ENCODE measurements at places on chromosomes 2 and 18. TPM values are rescaled to one million over a fixed set of nuclear protein-coding genes. Genes with fewer than 3 reads are reported as not detected.
A peak's percentile ranks its signal among the peaks of the same experiment; 100 is the strongest.

The PFN4 gene
- polyA plus RNA-seq, result 3.5 TPM

GRCh38 chr2:186879312-186879711, 30.3 kb upstream of the ZSWIM2 start:
- no peak for DNase-seq

DNA sequence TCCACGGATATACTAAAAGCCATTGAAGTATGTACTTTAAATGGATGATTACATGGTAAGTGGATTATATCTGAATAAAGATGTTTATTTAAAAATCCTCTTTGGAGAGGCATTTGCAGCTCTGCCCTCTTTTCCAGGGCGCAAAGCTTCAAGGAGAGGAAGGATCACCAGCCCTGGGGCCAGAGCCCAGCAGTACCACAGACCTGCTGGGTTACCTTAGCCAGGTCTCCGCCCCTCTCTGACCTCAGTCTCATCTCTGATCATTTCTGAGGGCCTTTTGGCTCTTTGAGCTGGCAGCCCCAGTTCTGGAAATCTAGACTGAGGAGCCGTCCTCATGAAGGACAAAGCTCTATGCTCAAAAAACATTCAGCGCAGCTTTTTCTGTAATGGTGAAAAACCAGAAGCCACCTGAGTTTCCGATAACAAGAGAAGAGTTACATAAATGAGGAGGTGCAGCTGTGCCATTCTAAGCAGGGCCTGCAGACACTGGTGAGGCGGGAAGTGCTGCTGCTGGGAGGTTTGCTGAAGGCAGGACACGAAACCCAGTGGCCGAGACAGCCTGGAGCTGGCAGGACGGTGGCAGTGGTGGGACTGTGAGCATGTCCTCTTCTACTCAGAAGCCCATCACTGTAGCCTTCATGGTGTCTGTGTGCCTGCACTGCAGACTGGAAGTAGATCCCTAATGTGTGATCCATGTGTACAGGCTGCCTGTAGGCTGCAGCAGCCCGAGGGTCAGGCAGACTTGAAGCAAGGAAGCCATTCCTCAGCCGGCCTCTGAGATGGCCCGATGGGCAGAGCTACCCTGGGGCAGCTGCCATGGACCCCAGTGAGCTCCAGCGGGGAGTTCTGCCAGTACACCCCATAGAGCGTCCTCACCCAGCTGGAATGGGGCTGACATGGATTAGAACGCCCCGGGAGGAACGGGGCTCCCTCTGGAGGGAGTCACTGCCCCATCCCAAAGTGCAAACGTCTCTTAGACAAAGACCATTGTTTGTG, 27.7 kb downstream of the ADRA2B start:
- DNase-seq, result no peak

DNA sequence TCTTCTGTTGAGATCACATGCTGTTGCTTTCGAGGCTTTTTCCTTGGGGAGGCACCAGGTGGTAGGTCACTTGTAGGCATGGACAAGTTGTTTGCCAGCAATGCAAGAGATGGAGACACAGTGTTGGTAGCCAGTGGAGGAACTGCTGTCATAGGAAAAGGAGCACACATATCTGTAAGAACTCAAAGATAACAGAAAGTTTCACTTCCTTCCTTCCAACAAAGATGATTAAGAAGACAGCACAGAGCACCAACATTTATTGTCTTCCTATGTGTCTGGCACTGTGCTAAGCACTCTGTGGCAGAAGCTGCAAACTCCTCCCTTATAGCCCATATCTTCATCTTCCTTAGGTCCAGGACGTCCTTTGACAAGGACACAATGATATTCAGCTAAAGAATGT, 64.5 kb upstream of the AMMECR1L start:
- DNase-seq, result no peak

- no peak for DNase-seq
Observed at GRCh38 chr2:217932803-217933616, 69.8 kb downstream of the TNS1 start.

DNA sequence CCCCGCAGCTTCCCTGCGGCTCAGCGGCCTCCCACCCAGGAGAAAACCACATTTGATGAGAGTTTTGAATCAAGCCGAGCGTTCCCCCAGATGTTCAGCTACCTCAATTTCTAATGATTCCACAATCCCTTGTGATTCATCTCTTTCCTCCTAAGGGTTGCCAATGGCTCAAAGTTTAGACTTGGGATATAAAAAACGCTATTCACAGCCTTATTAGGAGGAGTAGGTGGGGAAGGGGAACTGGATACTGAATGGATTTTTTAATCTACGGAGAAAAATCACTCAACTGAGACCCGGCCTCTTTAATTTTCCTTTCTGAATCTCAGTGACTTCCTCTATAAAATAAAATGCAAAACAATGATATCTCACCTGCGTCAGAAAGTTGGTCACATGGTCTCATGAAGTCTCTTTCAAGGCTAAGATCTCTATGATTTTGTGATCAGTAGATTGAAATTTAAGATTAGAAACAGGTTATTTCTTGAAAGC, 192.6 kb upstream of the TCF4 start:
- no peak for DNase-seq

DNA sequence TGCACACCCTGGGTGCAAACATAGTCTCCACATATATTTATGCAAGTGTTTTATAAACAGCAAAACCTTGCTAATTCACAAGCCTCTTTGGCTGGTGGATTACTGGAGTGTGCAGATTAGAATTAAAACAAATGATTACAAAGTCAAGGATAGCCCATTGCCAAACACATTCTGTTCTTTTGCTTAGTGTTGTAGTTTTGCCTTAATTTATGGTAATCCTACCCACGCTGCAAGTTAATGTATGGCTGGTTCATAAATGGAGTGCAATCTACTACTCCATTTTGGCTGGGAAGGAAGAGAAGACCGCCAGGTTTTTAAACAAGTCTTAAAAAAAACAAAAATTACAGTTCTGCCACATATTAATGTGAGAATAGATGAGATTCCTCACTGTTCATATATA, 883.1 kb upstream of the KLHL29 start:
- DNase-seq, result no peak

The IL1RN gene
- 2.7 TPM for polyA plus RNA-seq

The GALM gene
- 51.3 TPM for polyA plus RNA-seq

DNA sequence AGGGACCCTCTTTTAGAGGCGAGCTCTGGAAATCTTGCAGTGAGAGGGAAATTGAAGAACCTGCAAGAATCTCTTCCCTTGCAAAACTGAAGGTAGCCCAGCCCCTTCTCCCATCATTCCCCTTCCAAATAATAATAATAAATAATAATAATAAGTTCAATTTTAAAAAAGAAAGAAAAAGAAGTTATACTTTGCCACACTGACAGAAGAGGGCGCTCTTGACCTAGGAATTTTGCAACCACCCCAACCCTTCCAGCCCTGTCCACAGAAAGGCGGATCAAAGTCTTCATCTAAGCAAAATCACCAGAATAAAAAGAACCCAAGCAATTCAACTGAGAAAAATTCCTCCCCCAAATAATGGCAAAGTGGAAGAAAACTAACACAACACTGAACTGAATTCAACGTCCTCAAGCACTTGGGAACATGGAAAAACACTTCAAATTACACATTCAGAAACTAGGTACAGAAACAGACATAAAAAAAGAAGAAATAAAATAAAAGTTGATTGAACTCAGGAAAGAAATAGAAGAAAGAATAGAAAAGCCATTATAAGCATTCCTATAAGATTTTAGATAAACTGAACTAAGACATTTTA, 98.9 kb upstream of the GLS start:
- DNase-seq, result peak; percentile 43

The NXPH2 gene
- 4.7 TPM for polyA plus RNA-seq

DNA sequence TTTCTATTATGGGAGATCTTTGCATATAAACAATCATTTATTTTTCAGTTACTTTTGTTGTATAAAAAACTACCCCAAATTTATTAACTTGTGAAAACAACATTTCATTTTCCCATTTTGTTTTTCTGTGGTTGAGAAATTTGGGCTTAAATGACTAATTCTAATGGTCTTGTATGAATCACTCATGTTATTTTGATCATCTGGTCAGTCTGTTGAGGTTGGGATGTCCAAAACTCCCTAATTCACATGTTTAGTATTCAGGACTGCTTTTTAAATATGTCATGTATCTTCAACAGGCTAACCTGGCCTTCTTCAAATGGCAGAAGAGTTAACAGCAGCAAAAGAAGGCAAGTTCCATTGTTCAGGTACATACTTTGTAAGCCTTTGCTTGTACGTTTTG, 788.1 kb downstream of the TRIB2 start:
- no peak for DNase-seq

- DNase-seq, result no peak
Observed at GRCh38 chr18:59264651-59265245, 8.5 kb downstream of the RAX start.

The CCL20 gene
- polyA plus RNA-seq, result 0.60 TPM

The SLC66A2 gene
- polyA plus RNA-seq, result 32.7 TPM

DNA sequence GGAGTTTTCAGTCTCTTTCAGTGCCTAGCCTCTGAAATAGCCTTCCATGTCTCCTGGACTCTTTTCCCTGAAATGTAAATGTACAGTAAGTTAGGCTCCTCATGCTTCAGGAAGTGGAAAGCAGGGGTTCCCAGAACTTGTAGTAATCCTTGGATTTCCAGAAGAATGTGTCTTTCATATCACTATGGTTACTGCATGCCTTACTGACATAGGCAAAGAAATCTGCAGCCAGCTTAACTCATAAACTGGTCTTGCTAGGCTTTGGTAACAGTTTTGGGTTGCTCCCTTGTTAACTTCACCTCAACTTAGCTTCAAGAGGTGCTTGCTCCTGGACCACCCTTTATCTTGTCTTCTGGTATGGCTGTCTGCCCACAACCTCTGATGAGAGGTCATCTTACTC, 686.8 kb upstream of the DDX18 start:
- peak; percentile 10 for DNase-seq

The IL37 gene
- not detected for polyA plus RNA-seq

- DNase-seq, result no peak
Observed at GRCh38 chr2:20567159-20567925, 83.6 kb downstream of the HS1BP3 start.

DNA sequence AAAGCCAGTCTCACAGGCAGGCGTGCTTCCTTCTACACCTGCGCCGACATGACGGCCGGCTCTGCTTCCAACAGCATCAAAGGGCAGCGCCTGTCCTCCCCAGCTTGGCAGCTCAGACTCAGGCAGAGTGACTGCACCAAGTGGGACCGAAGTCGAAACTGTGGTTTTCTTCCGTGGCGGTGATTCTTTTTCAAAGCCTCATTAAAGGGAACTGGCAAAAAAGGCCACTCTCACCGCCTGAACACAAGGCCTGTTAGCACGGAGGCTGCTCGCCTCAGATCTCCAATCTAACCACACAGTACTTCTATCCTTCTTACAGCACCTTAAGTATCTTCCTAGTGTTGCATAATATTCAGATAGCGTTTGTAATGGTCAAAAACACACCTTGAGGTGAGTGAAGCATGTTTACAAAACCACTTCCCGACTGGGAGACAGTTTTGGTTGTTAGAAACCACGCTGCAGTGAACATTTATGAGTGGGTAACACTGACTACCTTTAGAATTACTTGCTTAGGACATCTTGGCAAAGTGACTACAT, 236.4 kb downstream of the HDAC4 start:
- no peak for DNase-seq

The RESP18 gene
- polyA plus RNA-seq, result not detected

- peak; percentile 76 for DNase-seq
Observed at GRCh38 chr2:41791523-41791922, 256.3 kb upstream of the PKDCC start.

DNA sequence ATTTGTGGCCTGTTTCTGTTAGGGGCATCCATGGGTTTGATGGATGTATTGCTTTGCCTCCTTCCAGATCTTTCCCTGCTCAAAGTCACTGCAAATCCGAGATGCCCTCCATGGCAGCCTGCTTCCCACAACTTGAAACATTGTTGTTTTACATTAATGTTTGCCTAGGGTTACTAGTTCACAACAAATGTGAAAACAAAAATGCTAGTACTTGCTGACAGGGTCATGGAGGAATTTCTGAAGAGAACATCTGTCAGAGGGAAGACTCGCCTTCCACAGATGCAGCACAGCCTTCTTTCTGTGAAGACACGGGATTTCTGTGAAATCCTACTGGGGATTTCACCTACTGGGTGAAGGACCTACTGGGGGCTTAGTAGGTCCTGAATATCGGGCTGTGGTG, 260.0 kb upstream of the FN1 start:
- no peak for DNase-seq

GRCh38 chr2:170953941-170954340, 24.9 kb downstream of the GORASP2 start:
- no peak for DNase-seq

The FEV gene
- polyA plus RNA-seq, result not detected

The VPS4B gene
- polyA plus RNA-seq, result 68.8 TPM

DNA sequence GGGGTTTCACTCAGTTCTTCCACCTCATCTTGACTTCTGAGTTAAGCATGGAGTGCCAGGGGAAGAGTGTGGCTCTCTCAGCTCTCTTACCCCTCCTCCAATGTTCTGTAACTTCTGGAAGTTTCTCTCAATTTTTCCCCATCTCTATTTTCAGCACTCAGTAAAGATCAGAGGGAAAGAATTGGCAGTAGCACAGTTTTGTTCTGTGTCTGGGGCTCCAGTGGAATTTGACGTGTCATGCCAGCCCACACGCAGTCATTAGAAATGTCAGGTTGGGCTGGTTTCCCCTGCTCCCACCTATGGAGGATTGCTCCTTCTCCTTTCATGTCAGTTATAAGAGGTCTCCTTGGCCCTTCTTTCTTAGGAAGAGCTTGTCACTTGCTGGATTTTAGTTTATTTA, 104.6 kb upstream of the COL3A1 start:
- DNase-seq, result no peak

GRCh38 chr2:203690117-203690431, 16.4 kb upstream of the CD28 start:
- no peak for DNase-seq

DNA sequence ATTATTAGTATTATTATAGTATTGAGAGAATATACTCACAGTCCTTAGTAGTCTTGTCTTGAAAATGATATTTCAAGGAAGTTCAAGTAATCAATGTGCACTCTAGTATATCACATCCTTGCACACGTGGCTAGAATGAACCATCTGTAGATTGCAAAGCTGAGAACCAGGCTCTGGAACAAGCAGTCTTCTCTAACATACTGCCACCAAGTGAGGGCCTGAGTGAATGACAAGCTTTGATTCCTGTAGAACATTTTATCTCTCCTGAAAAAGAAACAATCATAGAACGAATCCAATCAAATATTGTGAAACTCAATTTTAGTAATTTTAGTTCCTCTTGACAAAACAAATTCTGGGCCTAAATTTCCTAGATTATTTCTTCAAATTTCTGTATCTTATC, 55.3 kb upstream of the SULT1C3 start:
- DNase-seq, result no peak

The DSC1 gene
- 1.8 TPM for polyA plus RNA-seq
